HepG2 (cell line): ENCODE measurements at places on chromosomes 2 and 18.
A peak's percentile ranks its signal among the peaks of the same experiment; 100 is the strongest.

DNA sequence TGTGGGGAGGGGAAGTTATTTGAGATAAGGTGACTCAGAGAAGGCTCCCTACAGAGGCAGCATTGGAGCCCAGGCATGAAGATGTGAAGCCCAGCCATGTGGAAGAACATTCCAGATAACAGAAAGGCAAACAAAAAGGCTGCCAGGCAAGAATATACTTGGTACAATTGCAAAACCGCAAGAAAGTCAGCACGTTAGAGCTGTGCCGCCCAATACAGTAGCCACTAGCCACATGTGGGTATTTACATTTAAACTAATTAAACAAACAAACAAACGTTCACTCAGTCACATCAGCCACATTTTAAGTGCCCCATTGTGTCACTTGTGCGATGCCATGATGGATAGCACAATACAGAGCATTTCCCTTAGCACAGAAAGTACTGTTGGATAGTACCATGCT lies 179.6 kb downstream of the SATB2 start:
- DNase-seq, result no peak

- no peak for DNase-seq
Measured at GRCh38 chr2:149858901-149859634, 271.5 kb upstream of the MMADHC start.

GRCh38 chr2:25227576-25227975 lies 59.2 kb upstream of the POMC start:
- no peak for DNase-seq

- no peak for DNase-seq
Measured at GRCh38 chr18:59921384-59921891, 21.6 kb downstream of the PMAIP1 start.

DNA sequence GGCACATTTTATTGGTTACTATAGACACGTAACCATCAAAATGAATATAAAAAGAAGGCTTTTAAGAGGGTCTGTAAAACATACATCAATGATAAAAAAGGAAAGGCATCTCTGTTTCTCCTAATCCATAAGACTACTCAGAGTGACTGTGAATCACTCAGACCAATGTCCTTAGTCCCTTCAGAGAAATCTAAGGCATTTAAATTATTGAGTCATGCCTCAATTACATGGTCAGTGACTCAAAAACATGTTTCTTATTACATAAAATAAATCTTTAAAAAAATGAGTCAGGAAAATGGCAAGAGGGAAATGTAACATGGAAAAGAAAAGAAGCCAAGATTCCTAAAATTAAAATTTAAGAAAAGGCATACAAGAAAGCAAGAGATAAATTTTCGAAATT lies 146.6 kb downstream of the ERBB4 start:
- DNase-seq, result no peak

DNA sequence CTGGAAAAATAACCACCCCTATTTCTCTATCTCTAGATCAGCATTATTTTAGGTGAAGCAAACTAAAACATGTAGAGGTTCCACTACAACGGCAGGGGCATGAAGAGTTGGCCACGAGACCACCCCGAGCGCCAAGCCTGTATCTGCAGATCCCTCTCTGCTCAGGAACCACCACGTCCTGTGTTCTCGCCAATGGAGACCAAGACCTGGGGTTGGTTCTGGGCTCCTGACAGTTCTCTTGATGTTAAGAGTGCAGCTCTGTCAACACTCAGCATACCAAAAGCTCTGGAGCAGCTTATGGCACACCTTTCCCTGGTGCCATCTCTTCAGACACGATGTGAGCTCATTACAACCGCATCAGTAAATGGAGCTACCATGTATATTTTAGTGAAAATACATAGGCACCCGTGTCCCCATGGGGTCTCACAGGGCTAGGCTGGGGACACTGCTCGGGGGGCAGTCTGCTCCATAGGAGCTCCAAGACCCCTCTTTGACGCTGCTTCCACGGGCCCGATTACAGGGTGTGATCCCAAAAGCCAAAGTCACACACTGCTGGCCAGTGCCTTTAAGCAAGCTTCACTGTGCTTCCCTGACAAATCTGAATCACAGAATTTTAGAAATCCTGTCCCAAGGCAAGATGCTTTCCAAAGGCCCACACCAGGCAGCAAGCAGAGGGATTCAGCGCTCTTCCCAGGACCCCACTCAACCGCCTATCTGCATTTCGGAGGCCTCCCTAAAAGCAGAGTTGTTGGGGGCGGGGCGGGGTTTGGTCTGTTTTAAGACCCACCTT lies 72.2 kb downstream of the EMILIN2 start:
- no peak for DNase-seq

- no peak for DNase-seq
Measured at GRCh38 chr2:38010995-38011394, 65.0 kb downstream of the CYP1B1 start.

GRCh38 chr2:146661473-146662096 lies 1183.2 kb upstream of the ACVR2A start:
- DNase-seq, result peak; percentile 23

DNA sequence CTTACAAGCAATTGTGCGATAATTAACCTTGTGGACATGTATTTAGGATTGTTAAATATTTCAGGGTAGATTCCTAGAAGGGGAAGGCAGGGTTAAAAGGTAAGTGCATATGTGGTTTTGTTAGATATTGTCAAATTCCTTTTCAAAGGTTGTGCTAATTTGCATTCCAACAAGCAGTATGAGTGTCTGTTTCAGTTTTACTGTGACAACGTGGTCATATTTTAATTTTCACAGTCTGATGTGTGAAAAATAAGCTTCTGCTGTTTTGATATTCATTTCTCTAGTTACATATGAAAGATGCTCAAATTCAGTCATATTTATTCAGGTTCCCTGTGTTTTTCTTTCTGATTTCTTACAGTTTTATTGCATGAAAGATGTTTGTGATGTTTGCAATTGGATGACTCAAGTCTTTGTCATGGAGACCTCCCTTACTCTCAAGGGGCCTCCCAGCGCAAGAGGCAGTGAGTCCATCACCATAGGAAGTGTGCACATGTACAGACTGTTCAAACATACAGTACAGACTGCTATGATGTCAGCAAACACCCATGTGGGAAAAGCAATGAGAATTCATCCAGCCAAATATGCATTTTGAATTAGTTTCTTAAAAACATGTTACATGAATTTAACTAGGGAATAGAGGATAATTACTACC lies 310.8 kb downstream of the GALR1 start:
- no peak for DNase-seq

GRCh38 chr2:225274751-225275150 lies 124.8 kb upstream of the NYAP2 start:
- no peak for DNase-seq

GRCh38 chr2:144671695-144672455 lies 152.0 kb upstream of the ZEB2 start:
- DNase-seq, result no peak

- no peak for DNase-seq
Measured at GRCh38 chr2:4914551-4914950, 777.6 kb upstream of the SOX11 start.

DNA sequence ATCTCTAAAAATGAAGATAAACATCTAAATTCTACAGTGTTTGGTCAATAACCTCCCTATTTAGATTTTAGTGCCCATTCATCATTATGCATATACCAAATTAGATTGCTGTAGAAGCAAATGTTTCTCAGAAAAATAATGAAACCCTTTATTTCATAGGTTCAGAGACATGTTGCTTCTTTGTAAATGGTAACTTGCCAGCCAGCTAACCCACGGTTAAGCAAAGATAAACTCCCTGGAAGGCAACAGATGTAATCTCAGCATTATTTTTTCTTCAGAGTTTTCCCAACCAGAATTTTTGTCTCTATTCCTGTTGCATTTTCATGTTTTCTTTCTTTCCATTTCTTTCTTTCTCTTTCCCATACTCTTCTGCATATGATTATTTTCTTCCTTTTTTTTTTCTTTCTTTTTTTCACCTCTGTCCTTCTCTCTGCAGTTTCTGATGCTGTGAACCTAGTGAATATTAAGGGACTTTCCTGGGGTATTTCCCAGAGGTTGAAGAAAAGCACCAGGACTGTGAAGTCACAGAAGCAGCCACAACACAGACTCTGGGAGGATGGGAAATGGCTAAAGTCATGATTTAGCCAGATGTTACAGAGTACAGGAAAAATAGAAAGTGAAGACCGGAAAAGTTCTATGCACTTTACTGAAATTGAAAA lies 50.0 kb upstream of the DSG1 start:
- no peak for DNase-seq

GRCh38 chr2:36561237-36561944 lies 36.6 kb downstream of the FEZ2 start:
- peak; percentile 18 for DNase-seq

GRCh38 chr2:224416656-224417360 lies 14.9 kb upstream of the FAM124B start:
- no peak for DNase-seq

DNA sequence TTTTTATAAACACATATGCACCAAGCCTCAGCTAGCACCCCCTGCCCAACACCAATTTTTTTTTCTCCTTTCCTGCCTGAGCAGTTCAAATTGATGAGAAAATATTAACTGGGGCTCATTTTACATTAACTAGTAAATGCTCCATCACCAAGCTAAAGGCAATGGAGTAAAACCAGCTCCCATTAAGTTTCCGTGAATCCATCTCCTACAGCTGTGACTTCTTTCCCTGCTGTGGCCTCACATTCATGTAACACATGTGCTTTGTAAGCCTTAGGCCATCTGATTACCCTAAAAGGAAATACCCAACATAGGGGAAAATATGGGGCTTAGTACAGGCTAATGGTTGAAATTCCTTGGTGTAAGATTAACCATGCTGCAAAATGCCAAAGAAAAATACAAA lies 60.8 kb downstream of the DNER start:
- DNase-seq, result no peak

DNA sequence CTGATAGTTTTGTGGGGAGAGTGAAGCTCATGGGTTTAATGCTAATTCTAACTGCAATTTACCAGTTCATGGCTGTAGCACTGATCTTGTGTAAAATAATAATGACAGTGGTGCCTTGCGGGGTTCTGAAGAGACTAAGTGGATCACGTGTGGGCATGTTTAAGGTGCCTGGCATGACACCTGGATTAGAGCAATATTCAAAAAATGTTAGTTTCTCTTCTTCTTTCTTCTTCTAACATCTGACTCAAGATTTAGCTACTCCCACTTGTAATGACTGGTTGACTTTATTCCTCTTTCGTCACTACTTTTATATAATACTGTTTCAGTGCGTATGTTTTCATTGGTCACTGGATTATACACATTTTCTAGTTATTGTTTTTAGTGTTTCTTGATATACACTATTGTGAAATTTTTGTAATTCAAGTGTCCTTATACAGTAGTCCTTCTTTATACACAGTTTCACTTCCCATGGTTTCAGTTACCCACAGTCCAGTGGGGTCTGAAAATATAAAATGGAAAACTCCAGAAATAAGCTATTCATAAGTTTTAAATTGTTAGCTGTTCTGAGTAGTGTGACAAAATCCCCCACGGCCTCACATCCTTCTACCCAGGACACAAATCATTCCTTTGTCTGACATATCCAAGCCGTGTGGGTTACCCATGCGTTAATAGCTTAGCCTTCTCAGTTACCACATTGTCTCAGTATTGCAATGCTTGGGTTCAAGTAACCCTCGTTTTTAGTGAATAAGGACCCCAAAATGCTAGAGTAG lies 662.2 kb upstream of the CNTNAP5 start:
- no peak for DNase-seq
